ENCODE measurements at places on chromosomes 11 and 22. TPM values are rescaled to one million over a fixed set of nuclear protein-coding genes. Genes with fewer than 3 reads are reported as not detected.

Gene CALCA
- polyA plus RNA-seq, result not detected

Gene USP28
- 86.5 TPM for polyA plus RNA-seq

Gene CECR2
- 4.4 TPM for polyA plus RNA-seq

Gene MS4A2
- polyA plus RNA-seq, result 0.01 TPM

Gene AASDHPPT
- 21.8 TPM for polyA plus RNA-seq

Gene PRRG4
- polyA plus RNA-seq, result 0.57 TPM

Measured in heart left ventricle (tissue), 16 donors.